Activated CD4-positive, alpha-beta memory T cell treated with anti-CD3 and anti-CD28 coated beads for 36 hours (primary cell): ENCODE measurements at places on chromosomes 12 and 14. TPM values are rescaled to one million over a fixed set of nuclear protein-coding genes. Genes with fewer than 3 reads are reported as not detected.

- no peak overlapping the region for H3K27ac ChIP-seq
- no peak for DNase-seq
- H3K27me3 ChIP-seq: no peaks in the 10 kb centered on the region
- no peaks in the 10 kb centered on the region for H3K4me1 ChIP-seq
- no peaks in the 10 kb centered on the region for H3K36me3 ChIP-seq
- H3K4me3 ChIP-seq: no peak overlapping the region
These were observed 143.9 kb upstream of the NAV3 start for GRCh38 chr12:77686760-77687159.

DNA sequence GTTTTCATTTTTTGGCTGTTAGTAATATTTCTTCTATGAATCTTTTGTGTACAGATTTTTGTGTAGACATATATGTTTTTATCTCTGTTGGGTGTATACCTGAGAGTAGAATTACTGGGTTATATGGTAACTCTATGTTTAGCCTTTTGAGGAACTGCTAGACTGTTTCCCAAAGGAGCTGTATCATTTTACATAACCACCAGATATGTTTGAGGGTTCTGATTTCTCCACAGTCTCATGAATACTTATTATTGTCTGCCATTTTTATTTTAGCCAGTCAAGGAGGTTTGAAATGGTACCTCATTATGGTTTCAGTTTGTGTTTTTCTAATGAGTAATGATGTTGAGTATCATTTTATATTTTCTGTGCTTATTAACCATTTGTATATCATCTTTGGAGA lies 1.9 kb downstream of the PCNX4 start:
- H3K36me3 ChIP-seq: peaks cover 21% of the 10 kb centered on the region
- peaks cover 35% of the 10 kb centered on the region for H3K4me1 ChIP-seq
- peak overlapping the region; percentile 95 for H3K4me3 ChIP-seq
- no peak for DNase-seq
- peak overlapping the region; percentile 15 for H3K27ac ChIP-seq

DNA sequence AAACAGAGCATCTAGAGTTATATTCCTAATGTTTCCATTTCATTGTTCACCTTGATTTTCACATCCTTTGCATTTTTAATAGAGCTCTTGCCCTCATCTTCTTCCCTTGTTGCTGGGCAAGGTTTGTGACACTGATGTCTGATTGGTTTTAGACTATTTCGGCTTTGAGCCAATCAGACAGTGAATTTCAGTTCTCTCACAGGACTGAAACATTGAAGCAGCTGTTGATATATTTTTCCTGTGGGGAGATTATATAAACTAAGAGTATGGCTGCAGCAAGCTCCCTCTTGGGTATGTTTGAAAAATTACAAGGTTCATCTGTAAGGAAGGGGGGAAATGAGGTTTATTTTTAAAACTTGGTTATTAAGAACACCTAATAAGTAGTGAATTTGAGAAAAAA lies 51.2 kb downstream of the ATF7IP start:
- no peaks in the 10 kb centered on the region for H3K27me3 ChIP-seq
- peak overlapping the region; percentile 83 for H3K27ac ChIP-seq
- H3K4me3 ChIP-seq: peak overlapping the region; percentile 21
- DNase-seq: peak; percentile 44
- H3K36me3 ChIP-seq: peaks cover 20% of the 10 kb centered on the region

DNA sequence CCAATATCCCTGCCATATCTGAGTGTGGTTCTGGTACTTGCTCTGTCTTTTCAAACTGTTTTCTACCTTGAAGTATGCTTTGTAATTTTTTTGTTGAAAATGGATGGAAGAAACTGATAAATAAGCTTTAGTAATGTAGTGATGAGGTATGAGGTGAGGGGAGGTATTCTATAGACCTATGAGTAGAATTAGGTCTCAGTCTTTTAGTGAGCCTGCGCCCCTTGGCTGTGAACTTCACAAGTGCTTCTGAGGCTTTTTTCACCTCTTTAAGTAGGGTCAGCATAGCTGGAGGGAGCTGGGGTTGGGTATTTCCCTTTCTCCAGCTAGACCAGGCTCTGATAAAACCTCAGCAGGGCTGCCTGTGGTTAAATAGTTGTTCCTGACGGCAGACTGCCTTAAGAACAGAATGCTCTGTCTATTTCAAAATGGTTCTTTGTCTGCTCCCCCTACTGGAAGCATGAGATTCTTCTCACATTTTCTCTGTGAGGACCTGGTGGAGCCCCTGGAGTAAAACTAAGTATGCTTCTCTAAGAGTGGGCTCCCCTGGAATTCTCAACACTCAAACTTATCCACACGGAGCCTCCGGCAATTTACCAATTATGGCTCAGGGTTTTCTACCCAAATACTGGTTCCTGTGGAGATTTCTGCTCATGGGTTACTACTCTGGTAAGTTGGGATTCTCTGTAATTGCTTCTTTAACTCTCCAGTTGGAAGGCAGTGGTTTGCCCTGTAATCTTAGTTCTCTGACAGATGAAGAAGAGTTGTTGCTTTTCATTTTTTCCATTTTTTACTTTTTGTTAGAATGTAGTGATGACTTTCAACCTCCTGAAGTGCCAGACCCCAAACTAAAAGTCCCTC lies 13.1 kb downstream of the KRT5 start:
- H3K27me3 ChIP-seq: peaks cover 29% of the 10 kb centered on the region
- no peak overlapping the region for H3K4me3 ChIP-seq
- no peak for DNase-seq
- H3K27ac ChIP-seq: no peak overlapping the region
- H3K4me1 ChIP-seq: no peaks in the 10 kb centered on the region

GRCh38 chr12:27754795-27755194 lies 25.2 kb upstream of the KLHL42 start:
- DNase-seq: no peak
- H3K4me3 ChIP-seq: no peak overlapping the region
- no peak overlapping the region for H3K27ac ChIP-seq
- no peaks in the 10 kb centered on the region for H3K4me1 ChIP-seq

DNA sequence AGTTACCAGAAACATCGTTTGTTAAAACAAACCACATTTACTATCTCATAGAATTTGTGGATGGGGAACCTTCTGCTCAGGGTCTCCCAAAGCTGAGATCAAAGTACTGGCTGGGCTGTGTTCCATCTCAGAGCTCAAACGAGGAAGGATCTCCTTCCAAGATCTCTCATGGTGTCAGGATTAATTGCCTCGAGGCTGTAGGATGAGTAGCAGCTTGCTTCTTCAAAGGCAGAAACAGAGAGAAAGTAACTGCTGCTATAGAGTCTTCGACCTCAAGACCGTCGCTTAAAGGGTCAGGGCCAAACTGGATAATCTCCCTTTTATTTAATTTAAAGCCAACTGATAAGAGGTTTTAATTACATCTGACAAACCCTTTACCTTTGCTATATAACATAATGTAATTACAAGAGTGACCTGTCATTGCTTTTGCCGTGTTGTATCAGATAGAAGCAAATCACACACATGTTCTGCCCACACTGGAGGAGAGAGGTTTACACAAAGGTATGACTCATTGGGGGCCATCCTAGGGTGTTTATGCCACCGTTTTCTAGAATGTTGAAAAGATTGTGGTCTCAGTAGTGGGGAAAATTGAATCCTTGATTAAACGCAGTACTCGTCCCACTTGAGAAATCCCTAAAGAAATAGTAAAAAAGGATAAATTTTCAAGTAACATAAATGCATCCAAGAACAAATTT lies 868.8 kb upstream of the TMEM132C start:
- H3K27ac ChIP-seq: no peak overlapping the region
- H3K4me1 ChIP-seq: no peaks in the 10 kb centered on the region

GRCh38 chr14:96252323-96252998 lies 3.5 kb upstream of the BDKRB1 start:
- no peaks in the 10 kb centered on the region for H3K36me3 ChIP-seq
- no peaks in the 10 kb centered on the region for H3K4me1 ChIP-seq
- no peak for DNase-seq
- no peak overlapping the region for H3K27ac ChIP-seq
- H3K27me3 ChIP-seq: peaks cover 24% of the 10 kb centered on the region

DNA sequence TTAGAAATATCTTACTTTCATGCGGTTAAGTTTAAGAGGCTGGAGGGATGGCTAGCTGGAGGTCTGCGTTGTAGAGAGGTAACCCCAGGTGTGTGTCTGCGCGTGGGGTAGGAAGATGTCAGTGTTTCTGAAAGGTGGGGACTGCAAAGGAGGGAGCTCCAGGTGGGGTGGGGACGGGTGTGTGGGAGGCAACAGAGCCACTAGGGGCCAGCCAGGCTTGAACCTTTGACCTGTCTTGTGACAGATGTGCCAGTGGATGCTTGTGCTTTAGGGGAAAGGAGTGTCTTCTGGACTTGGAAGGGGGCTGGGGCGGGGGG lies 841 bp downstream of the GLI1 start:
- peaks cover 5% of the 10 kb centered on the region for H3K27me3 ChIP-seq
- peak overlapping the region; percentile 60 for H3K4me3 ChIP-seq
- peak; percentile 34 for DNase-seq
- H3K4me1 ChIP-seq: peaks cover 51% of the 10 kb centered on the region

DNA sequence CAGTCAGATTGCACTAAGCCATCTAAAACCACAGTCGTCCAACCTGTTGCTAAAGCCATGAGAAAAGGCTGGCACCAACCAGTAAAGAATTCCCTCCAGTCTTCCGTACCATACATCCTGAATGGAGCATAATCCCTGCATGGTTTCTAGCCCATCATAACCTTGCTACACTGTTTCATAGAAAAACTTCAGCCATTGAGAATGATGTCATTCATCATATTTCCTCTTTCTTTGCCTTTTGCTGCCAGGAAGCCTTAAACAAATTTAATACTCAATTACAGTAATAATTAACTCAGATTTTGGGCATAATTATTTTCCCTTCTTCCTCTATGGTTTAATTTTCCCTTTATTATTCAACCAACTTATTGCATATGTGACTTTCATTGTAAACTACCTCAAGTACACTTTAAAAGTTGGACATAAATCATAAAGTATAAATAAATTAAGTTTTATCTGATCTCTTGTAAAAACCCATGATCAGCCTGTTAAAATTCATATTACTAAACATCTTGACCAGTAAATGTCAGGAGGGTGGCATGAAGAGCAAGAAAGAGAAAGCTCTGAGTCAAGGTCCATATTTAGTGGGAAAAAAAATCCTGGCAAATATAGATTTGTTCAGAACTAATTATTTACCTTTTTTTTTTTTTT lies 264.7 kb downstream of the ZFP36L1 start:
- peaks cover 6% of the 10 kb centered on the region for H3K36me3 ChIP-seq
- H3K27me3 ChIP-seq: no peaks in the 10 kb centered on the region
- H3K4me1 ChIP-seq: no peaks in the 10 kb centered on the region
- no peak for DNase-seq
- no peak overlapping the region for H3K4me3 ChIP-seq

DNA sequence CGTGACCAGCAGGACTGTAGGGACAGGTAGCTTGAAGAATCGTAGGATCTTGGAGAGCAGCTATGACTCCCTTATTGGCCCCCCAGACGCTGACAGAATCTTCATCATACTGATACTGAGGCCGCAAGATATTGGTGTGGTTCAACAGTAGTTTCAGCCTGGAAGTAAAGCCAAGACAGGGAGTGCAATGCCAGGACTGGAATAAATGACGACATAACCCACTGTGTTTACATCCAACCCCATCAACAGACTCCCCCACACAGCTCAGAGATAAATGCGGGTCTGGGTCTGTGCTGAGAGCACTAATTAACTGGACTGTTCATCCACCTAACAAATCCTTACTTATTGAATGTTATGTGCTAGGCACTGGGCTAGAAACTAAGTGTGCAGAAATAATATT lies 16.6 kb downstream of the NOXRED1 start:
- no peak for DNase-seq
- H3K36me3 ChIP-seq: no peaks in the 10 kb centered on the region
- H3K4me1 ChIP-seq: no peaks in the 10 kb centered on the region
- no peak overlapping the region for H3K27ac ChIP-seq
- H3K4me3 ChIP-seq: no peak overlapping the region
- no peaks in the 10 kb centered on the region for H3K27me3 ChIP-seq

DNA sequence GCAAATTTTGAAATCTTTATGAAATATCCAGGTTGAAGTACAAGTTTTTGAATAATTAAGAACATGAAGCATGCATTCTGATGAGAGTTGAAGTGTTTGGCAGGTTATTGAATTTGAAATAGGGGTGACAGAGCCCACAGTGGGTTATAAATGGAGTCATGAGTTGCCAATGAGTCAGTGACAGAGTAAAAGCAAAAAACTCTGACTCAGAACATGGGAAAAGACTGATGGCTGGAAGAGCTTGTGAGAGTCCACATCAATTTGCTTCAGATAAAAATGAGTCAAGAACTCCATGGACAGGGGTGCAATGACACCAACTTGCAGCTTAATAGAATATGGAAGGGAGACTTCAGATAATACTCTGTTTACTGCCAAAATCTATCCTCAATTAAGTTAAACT lies 105.3 kb downstream of the SLC6A15 start:
- no peaks in the 10 kb centered on the region for H3K4me1 ChIP-seq
- DNase-seq: no peak
- no peak overlapping the region for H3K27ac ChIP-seq
- H3K27me3 ChIP-seq: peaks cover 1% of the 10 kb centered on the region
- no peak overlapping the region for H3K4me3 ChIP-seq
- H3K36me3 ChIP-seq: no peaks in the 10 kb centered on the region

- no peak for DNase-seq
- H3K27me3 ChIP-seq: no peaks in the 10 kb centered on the region
- no peaks in the 10 kb centered on the region for H3K4me1 ChIP-seq
- H3K4me3 ChIP-seq: no peak overlapping the region
- no peak overlapping the region for H3K27ac ChIP-seq
These were observed 228.9 kb upstream of the PRKD1 start for GRCh38 chr14:30156571-30156970.

GRCh38 chr12:56722832-56723231 lies 2.3 kb downstream of the NACA start:
- no peaks in the 10 kb centered on the region for H3K27me3 ChIP-seq
- peak overlapping the region; percentile 66 for H3K27ac ChIP-seq
- no peak for DNase-seq
- H3K4me3 ChIP-seq: peak overlapping the region; percentile 96
- peaks cover 60% of the 10 kb centered on the region for H3K4me1 ChIP-seq

DNA sequence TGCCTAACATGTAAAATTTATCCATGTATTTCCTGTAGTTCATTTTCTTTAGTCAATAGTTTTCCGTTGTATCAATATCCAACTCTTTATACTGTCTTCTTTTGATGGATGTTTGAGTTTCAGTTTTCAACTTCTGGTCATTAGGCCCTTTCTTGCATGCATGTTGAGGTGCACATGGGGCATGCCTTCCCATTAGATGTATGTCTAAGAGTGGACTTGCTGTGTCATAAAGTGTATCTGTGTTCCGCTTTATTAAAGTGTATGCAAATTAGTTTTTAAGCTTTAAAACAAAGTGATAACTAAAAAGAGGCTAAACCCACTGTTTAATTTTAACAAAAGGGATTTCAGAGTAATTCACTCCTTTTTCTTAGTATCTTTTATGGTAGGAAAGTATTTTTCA lies 441.1 kb downstream of the PCNX1 start:
- no peak overlapping the region for H3K27ac ChIP-seq
- peaks cover 48% of the 10 kb centered on the region for H3K4me1 ChIP-seq
- no peaks in the 10 kb centered on the region for H3K27me3 ChIP-seq
- no peak overlapping the region for H3K4me3 ChIP-seq
- peaks cover 12% of the 10 kb centered on the region for H3K36me3 ChIP-seq

Gene TAS2R31
- total RNA-seq: 1.1 TPM

Gene OR4N2
- not detected for total RNA-seq
